ENCODE measurements at places on chromosomes 6 and 20.

GRCh38 chr6:335572-335971 lies 43.3 kb downstream of the DUSP22 start:
- DNase-seq = no peak

DNA sequence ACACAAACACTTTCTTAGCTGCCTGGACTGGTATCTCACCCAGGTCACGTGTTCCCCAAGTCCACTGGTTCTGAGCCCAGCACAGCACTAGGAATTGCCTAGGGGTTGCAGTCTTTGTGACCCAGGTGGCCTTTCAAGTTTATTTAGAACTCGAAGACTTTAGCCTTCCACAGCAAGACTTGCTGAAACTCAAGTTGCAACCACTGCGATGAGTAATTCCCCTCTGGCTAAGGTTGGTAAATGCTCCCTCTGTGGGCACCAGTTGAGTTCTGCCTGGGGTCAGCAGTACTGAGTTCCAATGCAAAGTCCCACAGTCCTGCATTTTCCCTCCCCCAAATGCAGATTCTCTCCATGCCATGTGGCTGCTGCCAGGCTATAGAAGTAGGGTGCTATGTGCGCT lies 77.6 kb upstream of the MOCS1 start:
- no peak for DNase-seq

GRCh38 chr6:82988930-82989351 lies 76.7 kb downstream of the UBE3D start:
- no peak for DNase-seq

DNA sequence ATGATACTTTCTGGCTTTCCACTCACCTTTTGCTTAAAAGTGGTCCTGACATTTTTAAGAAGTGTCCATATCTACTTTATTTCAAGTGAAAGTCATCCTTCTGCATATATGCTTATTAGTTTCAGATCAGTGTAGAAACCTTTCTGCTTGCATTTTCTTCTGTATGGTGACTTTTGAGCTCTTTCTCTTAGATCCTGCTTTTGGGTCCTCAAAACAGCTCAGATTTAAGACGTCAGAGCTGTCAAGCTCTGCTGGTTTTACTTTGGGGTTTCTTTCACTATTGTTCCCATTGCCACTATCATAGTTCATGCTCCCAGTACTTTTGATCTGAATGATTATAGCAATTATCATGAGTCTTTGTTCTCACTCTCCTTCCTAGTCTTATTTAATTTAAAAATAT lies 41.7 kb downstream of the BCKDHB start:
- DNase-seq = no peak

- DNase-seq = no peak
These were observed 66.4 kb downstream of the HMGN3 start for GRCh38 chr6:79167931-79168694.

Measured in T-cell (primary cell).